ENCODE measurements at places on chromosomes 2 and 18.

GRCh38 chr2:200794143-200794542 is 17.6 kb upstream of the BZW1 start:
- DNase-seq = no peak

GRCh38 chr2:19176172-19176852 is 182.1 kb downstream of the OSR1 start:
- no peak for DNase-seq

DNA sequence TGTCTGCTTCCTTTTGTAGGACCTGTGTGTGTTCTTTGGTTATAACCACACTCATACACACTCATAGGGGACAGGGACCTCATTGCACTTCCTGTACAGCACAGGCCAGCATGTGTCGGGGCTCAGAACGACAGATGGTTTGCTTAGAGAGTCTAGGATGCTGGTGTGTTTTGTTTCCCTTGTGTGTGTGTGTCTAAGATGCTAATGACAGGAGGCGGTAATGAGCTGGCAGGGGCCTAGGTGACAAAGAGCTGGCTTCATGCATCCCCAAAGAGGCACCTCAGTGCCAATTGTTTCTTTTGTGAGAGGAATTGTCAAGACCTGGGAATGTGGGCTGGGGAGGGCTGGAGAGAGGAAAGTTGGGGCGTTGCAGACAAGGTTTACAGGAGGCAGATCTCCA is 66.6 kb downstream of the CELF4 start:
- DNase-seq = no peak

DNA sequence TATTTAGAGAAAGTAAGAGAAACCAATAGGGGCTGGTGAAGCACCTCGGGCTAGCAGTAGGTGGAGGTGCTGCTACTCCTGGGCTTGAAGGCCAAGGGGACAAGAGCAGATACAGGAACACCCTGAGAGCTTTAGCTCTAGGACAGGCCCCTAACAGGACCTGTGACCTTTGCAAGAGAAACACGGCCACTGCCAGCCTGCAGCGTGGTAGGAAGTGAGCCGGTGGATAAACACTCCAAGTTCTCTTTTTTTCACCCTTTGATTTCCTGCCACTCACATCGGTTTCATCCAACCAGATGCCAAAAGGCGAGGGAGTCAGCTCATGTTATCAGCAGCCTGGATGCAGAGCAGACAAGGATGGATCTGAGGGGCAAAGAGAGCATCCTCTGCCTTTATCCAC is 66.8 kb upstream of the SPRED2 start:
- DNase-seq = peak; percentile 8

- DNase-seq = no peak
These were observed 809.0 kb upstream of the FAM98A start for GRCh38 chr2:34408100-34408499.

DNA sequence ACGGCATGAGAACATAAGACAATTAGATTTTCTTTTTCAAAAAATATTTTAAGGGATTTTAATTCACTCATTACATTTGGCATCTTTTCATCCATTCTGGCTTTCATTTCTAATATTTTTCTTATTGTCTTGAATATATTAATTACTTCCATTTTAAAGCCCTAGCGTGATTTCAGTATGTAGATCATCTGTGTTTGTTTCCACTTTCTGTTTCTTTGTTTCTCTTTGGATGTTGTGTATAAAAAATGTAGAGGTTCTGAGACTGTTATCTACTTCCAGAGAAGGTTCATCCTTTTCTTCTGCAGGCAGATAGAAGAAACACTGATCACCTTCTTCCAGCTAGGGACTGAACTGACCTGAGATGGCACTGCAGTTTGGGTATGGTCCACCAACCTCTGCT is 664.4 kb upstream of the SLC39A10 start:
- no peak for DNase-seq

GRCh38 chr18:57890266-57890665 is 87.2 kb upstream of the ATP8B1 start:
- no peak for DNase-seq

- DNase-seq = no peak
These were observed 230.5 kb downstream of the MYCN start for GRCh38 chr2:16170675-16171424.

DNA sequence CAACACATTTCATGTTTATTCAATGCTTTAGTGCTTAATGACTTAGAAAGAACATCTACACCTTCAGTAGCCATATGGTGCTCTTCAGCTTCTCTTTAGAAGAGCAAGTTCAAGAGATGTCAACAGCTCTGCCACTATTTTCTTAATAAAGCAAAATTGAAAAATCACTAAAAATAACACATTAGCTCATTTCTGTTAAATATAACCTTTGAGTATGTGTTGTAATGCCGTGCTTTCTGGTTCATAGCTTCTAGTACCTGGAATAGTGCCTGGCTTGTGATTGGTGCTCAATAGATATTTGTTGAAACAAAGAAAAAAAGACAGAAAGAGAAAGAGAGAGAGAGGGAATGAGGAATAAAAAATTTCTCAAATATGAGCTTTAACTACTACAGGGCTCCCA is 349.8 kb upstream of the SPRED2 start:
- DNase-seq = no peak

DNA sequence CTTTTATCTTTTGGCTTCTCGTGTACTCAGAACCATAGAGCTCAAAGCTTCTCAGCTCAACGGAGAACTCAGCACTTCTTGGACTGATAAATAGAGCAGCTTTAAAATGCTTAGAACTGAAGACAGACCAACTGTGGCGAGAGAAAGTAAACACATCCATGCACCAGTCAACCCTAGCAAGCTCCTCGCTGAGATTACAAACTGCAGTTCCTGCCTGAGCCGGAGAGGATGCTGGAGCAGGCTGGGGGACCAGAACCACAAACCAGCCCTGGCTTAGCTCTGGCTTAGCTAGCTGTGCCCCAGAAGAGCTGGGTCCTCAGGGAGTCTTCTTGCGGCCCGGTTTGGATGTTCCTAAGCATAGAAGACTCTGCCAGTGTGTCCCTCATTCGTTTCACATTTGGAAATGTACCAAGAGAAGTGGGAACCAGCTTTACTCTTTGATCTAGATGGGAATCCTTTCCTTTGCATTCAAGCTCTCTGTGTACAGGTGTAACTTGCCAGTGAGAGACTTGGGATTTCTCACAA is 5.6 kb downstream of the PAX8 start:
- peak; percentile 27 for DNase-seq

GRCh38 chr2:220162320-220162719 is 534.9 kb downstream of the SLC4A3 start:
- no peak for DNase-seq

- no peak for DNase-seq
These were observed 975.7 kb upstream of the ZEB2 start for GRCh38 chr2:145495590-145495989.

DNA sequence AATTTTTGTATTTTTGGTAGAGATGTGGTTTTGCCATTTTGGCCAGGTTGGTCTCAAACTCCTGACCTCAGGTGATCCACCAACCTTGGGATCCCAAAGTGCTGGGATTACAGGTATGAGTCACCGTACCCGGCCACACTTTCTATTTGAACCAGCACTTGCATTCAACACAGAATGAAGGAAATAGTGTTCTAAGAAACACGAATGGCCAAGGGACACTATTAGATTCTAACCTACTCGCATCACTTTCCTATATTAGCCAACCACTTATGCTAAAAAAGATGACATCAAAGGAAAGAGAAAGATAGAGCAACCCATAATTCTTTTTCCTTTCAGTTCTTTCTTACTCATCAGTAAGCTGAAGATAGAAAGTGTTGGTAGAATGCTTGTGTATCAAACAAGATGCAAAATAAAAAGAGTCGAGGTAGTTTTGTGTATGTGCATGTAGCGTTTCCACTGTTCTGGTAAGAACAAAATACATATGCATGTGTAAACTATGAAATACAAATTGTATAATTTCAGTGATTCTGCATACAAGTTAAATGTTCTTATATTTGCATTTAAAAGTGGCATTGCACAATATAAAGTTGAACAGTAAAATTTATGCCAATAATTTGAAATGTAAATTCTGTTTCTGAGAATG is 247.6 kb downstream of the CDCA7 start:
- no peak for DNase-seq

DNA sequence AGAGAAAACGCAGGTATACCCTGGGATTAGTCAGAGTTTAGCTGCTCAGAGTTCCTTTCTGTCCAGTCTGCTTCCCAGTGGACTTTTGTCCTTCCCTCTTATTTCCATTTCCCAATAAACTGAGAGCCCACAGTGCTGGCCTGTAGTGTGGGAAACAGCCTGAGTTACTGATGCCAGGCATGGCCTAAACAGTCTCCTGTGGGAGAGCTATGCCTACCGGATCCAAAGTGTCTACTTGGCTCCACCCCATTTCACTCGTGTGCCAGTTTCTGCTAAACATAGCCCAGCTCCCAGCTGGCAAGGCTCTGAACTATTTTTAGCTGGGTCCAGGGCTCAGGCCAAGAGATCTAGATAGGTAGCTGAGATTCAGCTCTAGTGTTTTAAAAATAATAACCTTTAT is 15.6 kb upstream of the PPP1CB start:
- no peak for DNase-seq
